Vagina (tissue), 2 donors: ENCODE measurements at places on chromosomes 7 and 10. TPM values are rescaled to one million over a fixed set of nuclear protein-coding genes. Genes with fewer than 3 reads are reported as not detected.

SLIT1 gene
- total RNA-seq, result 0.49 TPM

EGR2 gene
- 3.2 TPM for total RNA-seq

AKR1C1 gene
- 73.7 TPM for total RNA-seq

TNS3 gene
- 36.8 TPM for total RNA-seq

SLC18A3 gene
- 0.49 TPM for total RNA-seq

CHCHD3 gene
- 50.6 TPM for total RNA-seq

MYH16 gene
- total RNA-seq, result not detected

TES gene
- 87.7 TPM for total RNA-seq

ASB10 gene
- total RNA-seq, result not detected

CCDC136 gene
- 17.9 TPM for total RNA-seq

PIK3AP1 gene
- 5.9 TPM for total RNA-seq

SEMA3D gene
- 2.2 TPM for total RNA-seq

PLEKHS1 gene
- not detected for total RNA-seq

NSUN5 gene
- 25.3 TPM for total RNA-seq

CTNNA3 gene
- total RNA-seq, result 0.98 TPM

TSPAN15 gene
- 26.5 TPM for total RNA-seq

GIMAP6 gene
- total RNA-seq, result 21.4 TPM

APBB1IP gene
- 7.4 TPM for total RNA-seq

GIMAP5 gene
- 24.1 TPM for total RNA-seq

OR13A1 gene
- not detected for total RNA-seq

AMPH gene
- 13.3 TPM for total RNA-seq

SMO gene
- total RNA-seq, result 22.1 TPM

FOXP2 gene
- 29.7 TPM for total RNA-seq

CYP3A7 gene
- total RNA-seq, result not detected

CRHR2 gene
- not detected for total RNA-seq

IGF2BP3 gene
- total RNA-seq, result 11.8 TPM

SMKR1 gene
- total RNA-seq, result not detected

BAZ1B gene
- total RNA-seq, result 45.4 TPM

EFCAB10 gene
- not detected for total RNA-seq

SYT15B gene
- total RNA-seq, result 17.9 TPM

NEURL1 gene
- 4.2 TPM for total RNA-seq

SLC35G1 gene
- total RNA-seq, result 3.4 TPM

PDAP1 gene
- total RNA-seq, result 48.1 TPM

PNLIPRP3 gene
- 2.2 TPM for total RNA-seq
